Thoracic aorta endothelial cell (primary cell): ENCODE measurements at places on chromosomes 11 and 22. TPM values are rescaled to one million over a fixed set of nuclear protein-coding genes. Genes with fewer than 3 reads are reported as not detected.

Gene MED17
- 49.3 and 53.2 TPM in 2 replicates for total RNA-seq

Gene CACNA1I
- not detected in 2 replicates for total RNA-seq

Gene SLC22A25
- total RNA-seq: not detected in 2 replicates

Gene CCDC157
- total RNA-seq: 0.93 and 1.7 TPM in 2 replicates

Gene MS4A18
- total RNA-seq: not detected in 2 replicates

Gene BIK
- total RNA-seq: 0.27 and 0.86 TPM in 2 replicates

Gene PDGFD
- 11.8 and 12.2 TPM in 2 replicates for total RNA-seq

Gene TRIM51
- total RNA-seq: not detected in 2 replicates

Gene PKDREJ
- total RNA-seq: under 0.01 TPM in 2 replicates

Gene PIWIL4
- total RNA-seq: 0.66 and 0.79 TPM in 2 replicates

Gene SPTBN2
- total RNA-seq: 37.2 and 40.0 TPM in 2 replicates

Gene DNAJB7
- total RNA-seq: not detected in 2 replicates

Gene KCNJ5
- total RNA-seq: not detected in 2 replicates

Gene ZP1
- not detected in 2 replicates for total RNA-seq

Gene POU2AF1
- total RNA-seq: not detected in 2 replicates
